CD4-positive, alpha-beta T cell treated with Interleukin-1 beta for 1 hour (primary cell): ENCODE measurements at places on chromosomes 1 and 21.
A peak's percentile ranks its signal among the peaks of the same experiment; 100 is the strongest.

DNA sequence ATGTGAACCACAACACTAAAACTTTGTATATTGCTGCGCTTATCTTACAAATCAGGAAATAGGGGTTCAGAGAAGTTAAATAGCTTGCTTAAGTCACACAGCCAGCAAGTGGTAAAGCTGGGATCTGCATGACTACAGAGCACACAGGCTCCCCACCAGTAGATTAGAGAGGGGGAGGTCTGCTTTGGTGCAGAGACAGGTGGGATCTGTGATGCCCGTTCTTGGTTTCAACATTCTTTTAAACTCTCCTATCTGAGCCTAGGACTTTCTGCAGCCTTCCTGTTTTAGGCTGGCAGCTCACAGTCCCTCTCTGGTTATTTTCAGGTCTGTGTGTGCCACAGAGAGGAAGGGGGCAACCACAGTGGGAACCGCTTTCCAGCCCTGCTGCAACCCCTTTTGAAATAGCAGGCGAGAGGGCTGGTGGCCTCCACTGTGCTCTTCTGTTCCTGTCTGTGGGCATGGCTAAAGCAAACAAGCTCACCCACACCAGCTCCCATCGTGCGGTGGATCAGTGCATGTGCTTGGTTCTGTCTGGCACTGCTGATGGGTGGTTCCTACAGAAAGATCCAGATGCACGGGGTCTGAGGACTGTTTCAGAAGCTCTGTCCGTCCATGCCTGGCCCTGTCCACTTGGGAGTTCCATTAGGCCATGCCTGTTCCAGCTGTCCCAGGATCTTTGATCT is 1.7 kb upstream of the IL6R start:
- DNase-seq, result peak; percentile 54

DNA sequence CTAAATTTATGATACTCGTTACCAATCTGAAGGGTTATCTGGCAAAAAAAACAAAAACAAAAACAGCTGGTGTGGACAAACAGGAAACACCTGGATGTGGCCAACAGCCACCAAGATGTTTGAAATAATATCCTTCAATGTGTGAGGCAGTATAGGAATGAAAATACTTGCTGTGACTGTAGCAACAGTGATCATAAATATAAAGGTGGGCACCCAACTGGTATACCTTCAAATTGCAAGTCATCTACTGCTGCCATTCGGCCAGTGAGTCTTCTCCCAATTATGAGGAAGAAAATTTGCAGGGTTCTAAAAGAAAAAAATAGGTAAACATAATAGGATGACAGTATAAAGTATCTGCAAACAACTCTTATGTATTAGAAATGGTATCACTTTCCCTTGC is 916 bp downstream of the YIPF1 start:
- DNase-seq, result no peak

GRCh38 chr1:51070640-51071039 is 31.4 kb upstream of the C1orf185 start:
- DNase-seq, result no peak

DNA sequence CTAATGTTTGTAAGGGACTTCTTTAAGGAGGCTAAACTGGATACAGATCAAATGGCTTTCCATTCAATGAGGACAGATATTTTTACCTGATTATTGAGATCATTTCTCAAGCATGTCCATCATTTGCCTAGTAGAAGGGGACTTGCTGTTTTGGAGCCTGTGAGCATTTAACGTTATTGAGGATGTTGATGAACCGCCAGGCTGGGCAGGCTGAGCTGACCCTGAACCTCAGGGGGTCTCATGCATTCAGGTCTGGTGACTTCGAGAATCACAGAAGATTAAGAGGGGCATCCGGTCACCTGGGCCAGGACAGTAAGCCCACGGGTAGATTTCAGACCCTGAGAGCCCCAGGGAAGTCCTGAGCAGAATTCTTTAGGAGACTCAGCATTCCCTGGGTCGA is 63.1 kb downstream of the BACE2 start:
- DNase-seq, result no peak

- DNase-seq, result no peak
Observed at GRCh38 chr21:39705849-39706248, 39.1 kb upstream of the IGSF5 start.

DNA sequence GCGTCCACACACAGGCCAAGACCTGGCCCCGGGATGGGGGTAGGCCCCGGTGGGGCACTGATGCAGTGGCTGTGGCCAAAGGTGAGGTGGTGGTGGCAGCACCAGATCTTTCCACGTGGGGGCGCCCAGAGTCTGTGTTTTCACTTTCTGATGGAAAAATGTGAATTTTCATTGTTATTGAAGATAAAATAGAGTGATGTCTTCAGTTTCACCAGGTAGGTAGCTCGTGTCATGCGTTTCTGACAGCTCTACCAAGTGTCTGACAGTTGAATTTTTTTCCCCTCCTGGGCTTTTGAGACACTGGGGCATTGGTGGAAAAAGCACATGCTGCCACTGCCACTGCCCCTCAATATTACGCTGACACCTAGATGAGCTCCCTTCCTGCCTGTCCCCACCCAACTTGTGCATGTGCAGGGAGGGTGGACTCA is 40.0 kb upstream of the MAGOH start:
- peak; percentile 52 for DNase-seq

- no peak for DNase-seq
Observed at GRCh38 chr1:145949219-145949618, 8.6 kb downstream of the LIX1L start.

DNA sequence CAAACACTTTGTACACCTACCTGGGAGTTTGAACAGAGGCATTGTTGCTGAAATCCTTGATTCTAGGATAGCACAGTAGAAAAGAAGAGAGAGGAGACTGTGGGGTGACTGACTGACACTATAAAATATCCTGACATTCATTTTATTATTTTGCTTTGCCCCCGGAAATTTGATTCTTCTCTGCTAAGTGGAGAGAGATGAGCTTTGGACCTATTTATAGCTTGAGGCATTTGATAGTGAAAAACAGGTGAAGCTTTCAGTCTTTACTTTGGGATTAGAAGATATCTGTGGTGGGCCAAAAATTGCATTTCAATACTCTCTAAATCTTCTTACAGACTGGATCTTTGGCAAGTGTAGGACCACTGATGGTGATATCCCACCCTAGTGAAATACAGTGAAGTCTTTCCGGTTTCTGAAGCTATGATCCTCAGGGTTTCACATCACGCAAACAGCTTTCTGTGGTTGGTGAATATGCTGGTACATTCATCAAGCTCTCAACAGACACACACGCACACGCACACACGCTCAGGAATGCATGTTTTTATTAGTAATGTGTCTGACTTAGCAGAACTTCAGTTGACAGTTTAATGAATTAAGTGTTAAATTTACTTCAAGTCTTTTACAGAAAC is at the start of gene AMPD1:
Gene AMPD1, minus strand, starts transcription at position 117 of the 629 bp plus-strand sequence. Its CDS starts 75 bp downstream, at position 42.
- DNase-seq, result no peak

- no peak for DNase-seq
Observed at GRCh38 chr1:183609759-183610452, 19.6 kb upstream of the NCF2 start.

DNA sequence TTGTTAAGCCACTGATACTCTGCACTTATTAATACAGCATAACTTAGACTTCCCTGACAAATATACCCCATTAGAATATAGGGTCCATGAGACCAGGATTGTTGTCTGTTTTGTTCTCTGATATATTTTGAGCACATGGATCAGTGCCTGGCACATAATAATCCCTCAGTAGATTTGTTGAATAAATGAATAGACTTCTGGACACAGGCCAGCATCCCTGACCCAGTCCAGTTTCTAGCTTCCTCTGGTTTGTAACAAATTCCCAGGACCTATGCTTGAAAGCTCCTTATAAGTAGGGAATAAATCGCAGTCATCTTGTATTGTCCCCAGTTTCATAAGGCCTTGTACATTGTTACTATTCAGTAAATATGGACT is 58.2 kb upstream of the GADD45A start:
- no peak for DNase-seq

- DNase-seq, result no peak
Observed at GRCh38 chr1:59143811-59144210, 153.1 kb upstream of the FGGY start.

GRCh38 chr1:69479734-69480133 is 88.0 kb upstream of the LRRC7 start:
- no peak for DNase-seq

GRCh38 chr1:162215902-162216301 is 146.4 kb downstream of the NOS1AP start:
- no peak for DNase-seq

DNA sequence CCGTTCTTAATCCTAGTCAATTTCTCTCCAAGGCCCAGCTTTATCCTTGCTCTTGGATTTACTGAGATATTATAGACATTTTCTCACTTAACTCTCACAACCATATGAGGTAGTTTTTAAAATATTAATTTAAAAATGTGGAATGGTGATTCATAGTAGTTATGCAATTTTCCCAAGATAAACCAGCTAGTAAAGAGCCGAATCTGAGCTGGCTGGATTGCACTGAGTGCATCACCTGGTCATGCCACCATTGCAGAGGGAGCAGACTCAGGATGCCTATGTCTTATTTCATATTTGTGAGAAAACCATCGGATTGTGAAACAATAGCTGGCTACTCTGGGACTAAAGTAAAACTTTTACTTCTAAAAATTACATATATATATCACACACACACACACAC is 494.0 kb downstream of the KCNT2 start:
- no peak for DNase-seq

DNA sequence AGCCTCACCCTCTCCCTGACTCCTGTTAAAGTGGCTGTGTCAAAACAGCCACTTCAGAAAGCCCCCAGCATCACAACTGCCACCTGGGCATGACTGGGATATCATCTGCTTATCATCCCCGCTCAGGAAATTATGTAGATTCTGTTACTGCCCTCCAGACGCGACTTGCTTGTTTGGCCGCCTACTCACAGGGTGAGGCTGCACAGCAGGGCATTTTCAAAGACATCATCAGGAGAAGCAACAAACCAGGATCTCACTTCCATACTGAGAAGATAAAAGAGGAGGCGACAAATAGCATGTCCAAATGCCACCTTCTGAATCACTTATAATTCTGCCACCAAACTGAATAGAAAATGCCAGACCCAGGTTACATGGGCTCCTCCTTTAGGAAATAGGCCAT is 94.8 kb downstream of the MIS18A start:
- DNase-seq, result no peak
